ENCODE measurements at places on chromosomes 3 and 15.

GRCh38 chr3:152198665-152199064 is 70.1 kb upstream of the MBNL1 start:
- no peak for DNase-seq

DNA sequence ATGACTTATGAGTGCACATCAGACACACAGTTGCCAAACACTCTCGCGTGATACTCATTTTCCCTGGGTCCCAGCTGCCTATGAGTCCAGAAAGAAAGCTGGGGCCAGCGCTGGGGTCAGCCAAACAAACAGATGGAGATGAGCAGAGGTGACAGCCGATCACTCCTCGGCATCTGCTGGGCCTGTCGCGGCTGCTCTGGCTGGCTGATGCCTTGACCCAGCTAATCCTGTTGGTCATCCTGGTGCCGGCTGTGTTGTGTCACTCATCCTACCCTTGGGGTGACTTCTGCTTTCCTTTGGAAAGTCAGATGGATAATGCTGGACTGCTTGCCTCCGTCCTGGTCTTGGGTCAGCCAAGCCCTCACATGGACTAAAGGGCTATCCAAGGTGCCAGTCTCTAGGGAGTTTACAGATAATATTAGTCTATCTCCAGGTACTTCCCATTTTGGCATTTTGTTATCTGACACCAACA is 105.3 kb upstream of the PDZRN3 start:
- no peak for DNase-seq

- no peak for DNase-seq
These were observed 86.1 kb downstream of the CGNL1 start for GRCh38 chr15:57462381-57462780.

DNA sequence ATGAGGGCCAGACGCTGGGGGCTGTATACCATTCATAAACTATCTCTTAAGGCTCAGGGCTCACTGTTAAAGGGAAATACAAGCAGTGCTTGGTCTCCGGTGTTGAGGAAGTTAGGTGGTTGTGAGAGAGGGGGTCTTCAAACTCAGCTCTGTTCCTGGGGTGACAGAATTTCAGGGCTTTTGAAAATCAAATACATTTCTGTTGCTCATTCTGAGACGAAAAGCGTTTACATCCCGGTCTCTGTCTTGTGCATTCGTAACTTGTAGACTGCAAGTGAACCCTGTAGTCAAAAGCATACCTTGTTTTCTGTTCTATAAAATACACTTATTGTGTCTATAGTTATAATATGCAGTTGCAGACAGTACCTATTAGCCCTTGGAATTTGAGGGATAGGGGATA is 1.7 kb downstream of the SLCO3A1 start:
- no peak for DNase-seq

DNA sequence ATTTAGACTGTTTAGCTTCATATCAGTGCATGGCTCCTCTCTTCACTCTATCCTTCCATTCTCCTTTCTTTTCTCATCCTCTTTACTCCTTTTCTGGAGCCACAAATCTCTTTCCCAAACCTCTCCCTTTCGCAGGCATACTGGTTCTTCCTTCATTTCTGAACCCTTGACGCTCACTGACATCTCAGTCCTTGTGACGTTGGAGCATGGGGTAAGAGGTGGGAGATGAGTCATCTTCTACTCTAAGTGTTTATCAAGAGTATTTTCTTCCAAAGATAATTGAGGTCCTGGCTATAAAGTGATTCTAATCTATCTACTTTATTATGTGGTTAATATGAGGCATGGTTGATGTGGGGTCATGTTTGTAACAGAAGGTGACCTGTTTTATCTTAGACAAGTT is 414.2 kb downstream of the AGBL1 start:
- no peak for DNase-seq

- DNase-seq = no peak
These were observed 51.8 kb upstream of the DGKG start for GRCh38 chr3:186413615-186414415.

GRCh38 chr3:31275038-31275572 is 257.6 kb upstream of the STT3B start:
- DNase-seq = no peak

- DNase-seq = no peak
These were observed 248.5 kb downstream of the TIGIT start for GRCh38 chr3:114542359-114542758.

- DNase-seq = no peak
These were observed 189.8 kb upstream of the ATP11B start for GRCh38 chr3:182603501-182603900.
